ENCODE measurements at places on chromosomes 3 and 15.
A peak's percentile ranks its signal among the peaks of the same experiment; 100 is the strongest.

- peak; percentile 15 for DNase-seq
These were observed 59.2 kb upstream of the KLF13 start for GRCh38 chr15:31267161-31268107.

DNA sequence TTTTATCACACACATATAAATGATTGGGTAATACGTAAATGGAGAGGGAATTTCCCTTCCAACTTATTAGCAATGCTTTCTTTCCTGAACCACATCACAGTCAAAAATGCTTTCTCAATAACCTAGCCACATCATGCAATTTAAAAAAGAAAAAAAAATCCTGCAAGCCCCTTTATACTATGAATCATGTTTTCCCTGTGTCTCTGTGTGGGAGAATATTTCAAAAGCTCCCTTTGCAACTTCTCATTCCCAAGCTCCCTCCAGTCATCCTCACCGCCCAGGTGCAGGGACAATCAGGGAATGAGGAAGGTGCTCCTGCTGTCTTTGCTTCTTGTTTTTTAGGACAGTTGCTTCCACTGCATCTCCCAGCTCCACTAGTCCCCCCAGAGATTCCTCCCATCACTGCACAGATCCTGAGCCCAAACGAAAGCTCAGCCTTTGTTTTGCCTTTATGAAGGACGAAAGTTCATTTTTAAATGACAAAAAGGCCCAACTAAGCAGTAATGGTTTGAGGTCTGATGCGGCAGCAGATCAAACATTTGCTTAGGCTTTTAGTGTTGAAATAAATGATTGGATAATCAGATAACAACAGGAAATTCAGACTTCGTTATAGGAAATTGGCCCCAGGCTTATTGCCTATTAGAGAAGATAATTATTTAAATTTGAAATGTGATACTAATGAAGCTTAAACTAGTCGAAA is 47.8 kb upstream of the ADGRG7 start:
- DNase-seq, result no peak

- DNase-seq, result no peak
These were observed 462.1 kb downstream of the MFSD1 start for GRCh38 chr3:159263750-159264553.

DNA sequence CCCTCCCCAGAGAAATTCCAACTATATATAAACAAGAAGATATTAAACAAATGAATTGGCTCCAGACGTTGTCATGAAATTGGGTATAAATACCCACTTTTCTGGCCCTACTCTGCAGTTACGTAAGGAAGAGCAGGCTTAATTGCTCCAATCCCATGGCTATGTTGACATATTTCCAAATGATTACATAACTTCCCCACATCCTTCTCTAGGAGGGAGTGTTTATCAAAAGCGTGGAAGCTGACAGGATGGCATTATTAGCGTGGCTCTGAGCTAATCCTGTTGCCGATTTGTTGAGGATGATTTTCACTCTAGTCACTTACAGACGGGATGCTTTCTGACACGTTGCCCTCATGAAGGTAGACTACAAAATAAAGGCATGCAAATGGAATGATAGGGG is 347.5 kb upstream of the TMCO5A start:
- DNase-seq, result no peak
